Stimulated activated CD8-positive, alpha-beta memory T cell treated with anti-CD3 and anti-CD28 coated beads, Interleukin-4, amount 100 ng/mL, for 24 hours (primary cell): ENCODE measurements at places on chromosomes 2 and 18.

GRCh38 chr18:577643-578375 is 2.4 kb upstream of the CETN1 start:
- no peak for DNase-seq

- DNase-seq = no peak
These were observed 137.6 kb upstream of the ID2 start for GRCh38 chr2:8544171-8544785.

- no peak for DNase-seq
These were observed 4.7 kb upstream of the STAMBP start for GRCh38 chr2:73823916-73824523.

DNA sequence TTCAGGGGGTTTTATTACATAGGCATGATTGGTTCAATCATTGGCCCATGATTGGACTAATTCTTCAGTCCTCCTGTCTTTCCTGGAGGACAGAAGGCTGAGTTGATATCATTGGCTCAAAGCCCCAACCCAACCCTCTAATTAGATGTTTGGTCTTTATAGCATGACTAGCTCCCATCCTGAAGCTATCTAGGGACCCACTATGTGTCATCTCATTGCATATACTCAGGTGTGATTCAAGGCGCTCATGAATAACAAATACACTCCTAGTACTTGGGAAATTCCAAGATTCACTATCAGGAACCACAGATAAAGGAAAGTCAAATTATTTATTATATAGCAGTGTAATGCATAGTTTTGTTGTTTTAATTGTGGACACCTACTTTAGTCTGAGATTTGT is 24.9 kb upstream of the NBEAL1 start:
- no peak for DNase-seq

DNA sequence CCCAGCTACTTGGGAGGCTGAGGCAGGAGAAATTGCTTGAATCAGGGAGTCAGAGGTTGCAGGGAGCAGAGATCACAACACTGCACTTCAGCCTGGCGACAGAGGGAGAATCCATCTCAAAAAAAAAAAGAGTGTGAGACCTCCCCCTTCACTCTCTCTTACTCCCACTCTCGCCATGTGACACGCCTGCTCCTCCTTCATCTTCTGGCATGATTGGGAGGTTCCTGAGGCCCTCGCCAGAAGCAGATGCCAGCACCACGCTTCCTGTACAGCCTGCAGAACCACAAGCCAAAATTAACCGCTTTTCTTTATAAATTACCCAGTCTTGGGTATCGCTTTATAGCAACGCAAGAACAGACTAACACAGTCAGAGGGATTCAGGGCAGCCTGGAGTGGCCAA is 66.3 kb upstream of the CREB1 start:
- no peak for DNase-seq

DNA sequence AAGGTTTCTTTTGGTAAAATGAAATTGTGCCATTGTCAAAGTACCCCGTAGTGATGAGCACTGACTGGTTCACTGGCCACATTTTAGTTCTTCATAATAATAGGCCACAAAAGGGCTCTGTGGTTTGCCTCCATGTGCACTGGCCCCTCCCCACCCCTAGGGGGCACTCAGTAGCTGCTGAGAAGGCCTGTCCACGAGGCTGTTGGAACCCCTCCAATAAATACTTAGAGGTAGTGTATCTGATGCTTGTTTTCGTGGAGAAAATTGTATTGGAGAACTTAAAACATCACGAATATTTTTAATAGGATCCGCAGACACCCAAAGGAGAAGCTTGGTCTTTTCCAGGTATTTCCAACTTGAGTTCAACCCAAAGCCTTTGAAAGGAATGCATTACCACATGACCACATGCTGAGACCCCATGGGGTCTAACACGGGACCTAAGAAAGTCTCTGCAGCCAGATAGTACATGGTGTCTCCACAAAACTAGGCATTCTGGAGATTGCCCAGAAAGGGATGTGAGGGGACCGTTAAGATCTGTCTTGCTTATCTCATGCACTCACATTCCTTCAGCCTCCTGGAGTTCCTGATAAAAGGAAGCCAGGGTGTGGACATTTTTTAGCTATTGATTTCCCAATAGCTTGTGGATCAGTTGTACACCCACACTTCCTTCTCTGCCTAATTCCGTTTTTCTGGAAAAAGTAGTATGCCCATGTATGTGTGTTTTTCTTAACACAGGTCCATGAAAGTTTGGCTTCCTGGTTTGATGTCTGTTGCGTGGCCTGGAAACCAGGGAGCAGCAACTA is 28.5 kb upstream of the NOSTRIN start:
- no peak for DNase-seq

GRCh38 chr2:213021971-213022899 is 129.2 kb downstream of the IKZF2 start:
- DNase-seq = no peak

- no peak for DNase-seq
These were observed 278.1 kb downstream of the CYRIA start for GRCh38 chr2:16387461-16387984.

DNA sequence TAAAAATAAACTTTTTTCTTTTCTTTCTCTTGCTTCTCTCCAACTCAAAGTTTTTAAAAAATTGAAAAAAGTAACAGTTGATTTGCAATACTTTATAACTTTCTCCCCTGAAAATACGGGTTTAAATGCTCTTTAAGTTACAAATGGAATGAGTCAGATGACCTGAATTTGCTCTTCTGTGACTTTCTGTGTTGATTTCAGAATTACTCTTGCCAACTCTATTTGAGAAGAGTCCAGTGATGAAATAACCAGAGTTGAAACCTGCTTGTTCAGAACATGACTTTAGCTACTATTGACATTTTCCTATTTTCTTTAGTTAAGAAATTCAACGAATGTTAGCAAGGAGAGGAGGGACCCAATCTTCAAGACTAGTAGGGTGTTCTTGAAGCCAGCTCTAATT is 146.1 kb upstream of the ZSWIM2 start:
- DNase-seq = no peak

- DNase-seq = no peak
These were observed 47.0 kb downstream of the RRM2 start for GRCh38 chr2:10169581-10169980.

DNA sequence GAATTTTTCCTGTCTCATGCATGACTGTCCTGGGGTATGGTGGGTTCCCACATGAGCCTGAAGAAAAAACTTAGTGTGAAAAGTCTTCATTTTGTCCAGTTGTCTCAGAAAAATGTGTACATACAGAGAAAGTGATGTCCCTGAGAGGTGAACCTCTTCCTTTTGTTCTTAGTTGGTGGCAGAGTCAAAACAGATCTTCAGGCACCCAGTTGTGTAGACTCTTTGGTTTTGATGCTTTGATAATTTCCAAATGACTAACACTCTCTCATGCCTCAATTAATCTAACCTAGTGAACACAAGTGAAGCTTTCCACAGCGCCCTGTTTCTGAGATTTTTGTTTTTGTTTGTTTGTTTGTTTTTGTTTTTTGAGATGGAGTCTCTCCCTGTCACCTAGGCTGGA is 273.5 kb downstream of the PIK3C3 start:
- DNase-seq = no peak

- no peak for DNase-seq
These were observed 538.5 kb upstream of the ZEB2 start for GRCh38 chr2:145058457-145058856.

GRCh38 chr2:227759411-227760118 is 13.9 kb downstream of the SCYGR8 start:
- DNase-seq = no peak

GRCh38 chr2:39871291-39871761 is 92.3 kb upstream of the THUMPD2 start:
- DNase-seq = no peak

GRCh38 chr18:46426021-46426678 is 230.9 kb downstream of the LOXHD1 start:
- no peak for DNase-seq

DNA sequence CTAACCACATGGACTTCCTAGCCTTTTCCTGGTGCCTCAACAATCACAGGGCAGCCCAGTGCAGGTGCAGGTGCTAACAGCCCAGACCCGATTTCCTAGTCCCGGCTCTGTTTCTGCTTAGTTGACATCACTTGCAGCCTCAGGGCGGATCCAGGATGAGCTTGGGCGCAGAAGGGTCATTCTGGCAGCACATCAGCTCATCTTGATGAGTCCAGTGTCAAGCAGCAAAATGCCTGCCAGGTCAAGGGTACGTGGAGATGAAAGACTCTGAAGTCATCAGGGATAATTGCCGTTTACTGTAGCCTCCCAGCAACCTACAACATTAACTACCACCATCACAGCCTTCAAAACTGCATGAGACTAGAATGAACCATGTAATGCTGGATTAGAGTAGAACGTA is 39.4 kb upstream of the EFHD1 start:
- no peak for DNase-seq

DNA sequence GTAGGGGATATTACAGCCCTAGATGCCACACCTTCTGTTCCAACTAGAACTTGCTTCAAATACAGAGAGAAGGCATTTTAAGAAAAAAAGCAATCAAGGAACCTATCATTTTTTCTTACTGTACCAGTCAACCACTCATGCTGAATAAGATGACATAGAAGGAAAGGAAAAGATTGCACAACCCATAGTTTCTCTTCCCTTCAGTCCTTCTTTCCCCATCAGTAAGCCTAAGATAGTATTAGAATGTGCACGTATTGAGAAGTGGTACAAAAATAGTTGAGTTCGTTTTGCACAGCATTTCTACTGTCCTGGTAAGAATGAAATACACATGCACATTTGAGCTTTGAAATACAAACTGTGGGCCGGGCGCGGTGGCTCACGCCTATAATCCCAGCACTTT is 27.0 kb upstream of the HK2 start:
- DNase-seq = no peak

DNA sequence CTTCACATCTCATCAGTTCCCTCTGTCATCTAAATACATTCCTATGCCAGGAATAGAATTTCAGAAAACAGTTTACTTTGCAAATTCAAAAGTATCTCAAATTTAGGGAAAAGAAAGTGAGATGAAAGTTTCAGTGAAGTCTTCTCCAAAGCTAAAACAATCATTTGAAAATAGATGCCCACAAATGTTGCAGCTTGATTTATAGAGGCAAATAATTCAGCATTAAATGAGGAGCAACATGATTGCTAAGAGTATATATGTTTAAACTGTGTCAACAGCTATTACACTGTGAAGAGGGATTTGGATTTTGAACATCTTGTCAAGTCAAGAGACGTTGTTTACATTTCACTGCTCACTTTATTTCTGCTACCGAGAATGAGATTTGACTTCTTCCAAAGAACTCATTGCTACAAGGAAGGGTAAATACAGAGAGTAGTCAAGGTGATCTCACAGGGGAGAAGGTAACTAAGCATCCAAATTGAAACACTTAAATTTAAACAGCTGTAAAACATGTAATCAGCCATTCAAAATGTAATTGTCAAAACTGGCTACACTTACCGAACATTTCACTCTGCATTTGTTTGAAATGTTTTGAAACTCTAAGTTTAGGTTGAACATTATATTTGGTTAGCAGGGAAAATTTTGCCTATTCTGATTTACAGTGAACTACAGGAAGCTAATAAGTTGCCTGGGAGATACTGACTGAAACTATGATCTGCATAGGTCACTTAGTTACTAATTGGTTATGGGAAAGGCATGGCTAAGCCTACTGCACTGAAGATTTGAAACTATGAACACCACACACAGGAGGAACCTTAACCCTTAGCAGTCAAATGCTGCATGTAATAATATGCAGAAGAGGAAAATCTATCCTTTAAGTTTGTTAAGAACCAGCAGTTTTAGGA is 33.2 kb upstream of the GALNT3 start:
- DNase-seq = no peak

DNA sequence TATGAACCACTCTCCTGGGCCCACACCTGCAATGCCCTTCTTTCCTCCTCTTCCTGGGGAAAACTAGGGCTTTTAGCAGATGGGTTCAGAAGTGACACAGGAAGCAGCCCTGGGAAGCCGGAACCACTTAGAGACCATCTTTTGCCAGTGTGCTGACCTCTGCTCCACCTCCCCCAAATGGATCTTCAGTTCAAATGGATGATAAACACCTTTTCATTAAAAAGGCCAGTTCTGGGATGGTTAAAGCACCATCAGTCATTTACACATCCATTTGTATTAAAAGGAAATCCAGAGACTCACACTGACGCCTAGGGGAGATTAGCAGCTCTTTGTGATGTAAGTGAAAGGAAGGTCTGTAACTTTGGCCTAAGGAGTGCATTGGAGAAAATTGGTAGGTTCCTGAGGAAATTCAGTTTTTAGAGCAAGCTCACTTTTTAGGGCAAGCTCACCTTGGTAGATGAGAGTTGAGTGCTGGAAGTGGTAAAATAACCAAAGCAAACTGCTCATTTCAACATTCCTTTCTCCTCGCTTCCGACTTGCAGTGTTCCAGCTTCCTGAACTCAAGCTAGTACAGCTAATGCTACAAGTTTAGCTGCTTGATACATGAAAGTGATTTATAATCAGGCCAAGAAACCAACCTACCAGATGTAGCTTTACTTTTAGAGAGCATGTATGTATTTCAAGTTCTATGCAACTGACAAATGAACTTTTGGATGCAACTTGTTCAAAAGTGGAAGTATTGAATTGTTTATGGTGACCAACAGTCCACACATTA is 47.7 kb downstream of the ACTR2 start:
- no peak for DNase-seq

DNA sequence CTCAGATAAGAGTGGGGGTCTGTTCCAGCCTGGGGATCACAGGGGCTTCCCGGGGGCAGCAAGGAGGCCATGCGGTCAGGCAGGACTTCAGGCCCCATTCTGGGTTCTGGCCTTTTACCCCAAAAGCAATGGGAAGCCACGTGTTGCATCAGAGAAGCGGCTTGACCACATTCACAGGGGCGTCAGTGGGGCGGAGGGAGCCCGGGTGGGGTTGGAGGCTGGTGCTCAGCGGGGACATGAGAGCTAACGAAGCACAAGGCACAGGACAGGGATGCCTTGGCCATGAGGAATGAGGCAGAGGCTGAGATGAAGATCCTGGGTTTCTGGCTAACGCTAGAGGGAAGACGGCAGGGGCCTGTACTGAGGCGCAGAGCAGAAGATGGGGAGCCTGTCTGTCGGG is 6.1 kb downstream of the HJURP start:
- no peak for DNase-seq

- DNase-seq = no peak
These were observed 224.0 kb upstream of the SIX2 start for GRCh38 chr2:45233301-45233700.

DNA sequence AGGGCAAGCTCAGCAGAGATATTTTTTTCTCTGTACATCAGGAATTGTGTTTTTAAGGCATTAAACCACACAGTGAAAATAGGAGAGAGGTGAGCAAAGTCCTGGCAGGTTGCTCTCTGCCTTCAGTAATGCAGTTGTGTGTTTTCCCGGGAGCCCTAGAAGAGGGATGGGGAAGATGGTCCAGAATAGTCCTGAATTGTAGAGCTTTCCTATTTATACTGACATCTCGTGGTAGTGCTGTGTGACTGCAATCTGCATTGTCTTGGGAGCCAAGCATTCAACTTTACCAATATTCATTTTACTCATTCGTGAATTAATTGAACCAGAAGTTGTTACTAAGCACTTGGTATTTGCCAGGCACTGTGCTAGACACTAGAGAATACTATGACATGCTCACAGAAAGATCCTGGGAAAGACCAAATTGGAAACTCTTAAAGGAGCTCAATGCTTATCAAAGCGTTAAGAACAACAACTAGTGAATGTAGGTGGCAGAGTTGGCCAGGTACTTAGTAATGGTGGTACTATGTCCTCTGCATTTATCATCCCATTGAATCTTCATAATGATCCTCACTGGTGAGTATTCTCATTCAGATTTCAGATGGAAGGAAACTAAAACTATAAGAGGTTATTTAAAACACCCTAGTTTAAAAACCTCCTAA is 214.6 kb downstream of the TRIB2 start:
- no peak for DNase-seq
